Activated CD8-positive, alpha-beta memory T cell treated with anti-CD3 and anti-CD28 coated beads for 36 hours (primary cell): ENCODE measurements at places on chromosomes 4 and X. TPM values are rescaled to one million over a fixed set of nuclear protein-coding genes. Genes with fewer than 3 reads are reported as not detected.

The PRR32 gene
- total RNA-seq: not detected

The PAGE1 gene
- not detected for total RNA-seq

The PTTG2 gene
- total RNA-seq: 0.46 TPM

The ANXA10 gene
- total RNA-seq: not detected

The LUZP4 gene
- total RNA-seq: not detected

The SUPT20HL2 gene
- total RNA-seq: not detected

The RAB33A gene
- 16.4 TPM for total RNA-seq

The TCP11X2 gene
- total RNA-seq: not detected

The KIF4A gene
- total RNA-seq: 19.7 TPM

The ITGB1BP2 gene
- 5.5 TPM for total RNA-seq

The NPY1R gene
- total RNA-seq: not detected

The PNPLA4 gene
- total RNA-seq: 9.8 TPM

The TKTL1 gene
- 0.19 TPM for total RNA-seq

The YY2 gene
- 2.0 TPM for total RNA-seq

The KCND1 gene
- 1.1 TPM for total RNA-seq
